Stimulated activated CD4-positive, alpha-beta T cell treated with anti-CD3 and anti-CD28 coated beads, Interleukin-1b, Interleukin-23, amount 100 ng/mL, for 48 hours (primary cell): ENCODE measurements at places on chromosomes 2 and 18.

DNA sequence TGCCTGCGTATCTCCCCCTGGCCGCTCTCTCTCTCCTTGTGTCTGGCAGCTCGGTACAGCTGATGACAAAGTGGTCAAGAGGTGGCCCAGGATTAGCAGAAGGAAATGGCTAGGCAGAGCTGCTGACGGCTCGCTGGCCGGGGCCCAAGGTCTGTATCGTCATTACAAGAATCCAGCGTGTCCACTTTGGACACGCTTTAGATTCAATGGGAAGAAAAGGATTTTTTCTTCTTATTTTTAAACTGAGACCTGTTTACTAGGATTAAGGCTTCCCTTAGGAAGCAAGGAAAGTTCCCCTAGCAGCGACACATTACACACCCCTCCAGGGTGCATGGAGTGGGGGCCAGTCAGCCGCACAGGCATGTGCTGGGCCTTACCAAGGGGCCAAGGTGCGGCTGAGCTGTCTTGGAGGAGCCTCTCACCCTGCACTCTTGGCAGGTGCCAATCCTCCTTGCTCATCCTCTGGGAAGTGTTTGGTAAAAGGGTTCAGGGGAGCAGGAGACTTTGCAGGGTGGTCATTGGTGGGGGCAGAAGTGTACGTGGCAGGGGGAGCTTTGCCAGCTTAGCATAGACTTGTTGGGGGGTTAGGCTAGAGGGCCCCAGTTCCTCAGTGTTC is 76.8 kb downstream of the POLR1A start:
- DNase-seq = no peak

DNA sequence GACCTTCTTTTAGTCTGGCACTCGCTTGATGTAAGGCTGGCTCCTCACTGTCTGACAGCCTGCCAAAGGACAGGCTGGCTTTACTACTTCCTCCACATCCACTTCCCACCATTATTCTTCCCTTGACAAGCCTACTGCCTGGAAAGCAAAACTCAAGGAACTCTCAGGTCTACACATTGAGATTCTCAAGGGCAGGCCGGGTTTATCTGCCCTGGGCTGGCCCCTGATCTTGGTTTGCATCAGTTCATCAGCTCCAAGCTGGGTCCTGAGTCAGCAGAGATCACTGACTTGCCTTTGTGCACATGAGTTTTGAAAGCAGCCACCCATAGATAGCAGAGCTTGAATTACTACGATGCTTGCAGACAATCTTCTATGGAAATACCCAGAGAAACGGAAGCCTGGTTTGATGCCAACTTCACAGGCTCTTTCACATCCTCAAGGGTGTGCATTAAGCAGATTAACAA is 53.9 kb downstream of the KCTD18 start:
- peak; percentile 70 for DNase-seq

DNA sequence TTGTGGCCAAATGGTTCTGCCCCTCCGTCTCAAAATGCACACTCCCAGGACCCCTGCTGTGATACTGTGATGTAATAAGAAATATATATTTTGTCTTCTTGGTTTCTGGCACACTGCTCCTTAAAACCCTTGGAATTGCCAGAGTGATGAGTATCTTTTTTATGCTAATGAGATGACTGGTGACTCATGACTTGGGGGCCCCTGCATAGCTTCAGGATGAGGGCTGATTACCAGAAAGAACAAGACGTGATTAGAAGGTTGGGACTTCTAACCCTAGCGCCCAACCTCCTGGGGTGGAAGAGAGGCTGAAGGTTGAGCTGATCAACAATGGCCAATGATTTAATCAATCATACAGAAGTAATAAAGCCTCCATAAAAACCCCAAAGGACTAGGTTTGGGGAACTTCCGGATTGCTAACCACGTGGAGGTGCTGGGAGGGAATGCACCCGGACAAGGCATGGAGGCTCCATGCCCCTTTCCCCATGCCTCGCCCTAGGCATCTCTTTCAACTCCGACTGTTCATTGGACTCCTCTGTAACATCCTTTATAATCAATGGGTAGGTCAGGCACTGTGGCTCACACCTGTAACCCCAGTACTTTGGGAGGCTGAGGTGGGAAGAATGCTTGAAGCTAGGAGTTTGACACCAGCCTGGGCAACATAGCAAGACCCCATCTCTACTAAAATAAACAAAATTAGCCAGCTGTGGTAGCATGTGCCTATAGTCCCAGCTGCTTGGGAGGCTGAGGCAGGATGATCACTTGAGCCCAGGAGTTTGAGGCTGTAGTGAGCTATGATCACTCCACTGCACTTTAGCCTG is 89.1 kb downstream of the HS1BP3 start:
- no peak for DNase-seq

GRCh38 chr18:43719267-43719795 is 442.0 kb upstream of the SYT4 start:
- DNase-seq = no peak

DNA sequence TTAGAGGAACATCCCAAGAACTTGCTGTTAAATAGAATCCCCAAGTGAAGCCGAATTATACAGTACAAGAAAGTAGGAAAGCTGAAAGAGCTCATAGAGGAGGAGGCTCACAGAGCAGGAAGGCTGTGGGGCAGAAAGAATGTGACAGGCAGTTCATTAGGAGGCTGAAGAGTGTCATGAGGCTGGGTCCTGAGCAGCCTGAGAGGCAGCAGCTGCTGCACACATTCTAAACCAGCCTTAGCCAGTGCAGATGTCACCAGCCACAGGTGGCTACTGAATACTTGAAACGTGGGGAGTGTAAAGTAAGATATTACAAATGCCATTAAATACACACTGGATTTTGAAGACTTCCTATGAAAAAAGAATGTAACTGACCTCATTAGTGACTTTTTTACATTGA is 490.2 kb upstream of the KLHL29 start:
- no peak for DNase-seq

DNA sequence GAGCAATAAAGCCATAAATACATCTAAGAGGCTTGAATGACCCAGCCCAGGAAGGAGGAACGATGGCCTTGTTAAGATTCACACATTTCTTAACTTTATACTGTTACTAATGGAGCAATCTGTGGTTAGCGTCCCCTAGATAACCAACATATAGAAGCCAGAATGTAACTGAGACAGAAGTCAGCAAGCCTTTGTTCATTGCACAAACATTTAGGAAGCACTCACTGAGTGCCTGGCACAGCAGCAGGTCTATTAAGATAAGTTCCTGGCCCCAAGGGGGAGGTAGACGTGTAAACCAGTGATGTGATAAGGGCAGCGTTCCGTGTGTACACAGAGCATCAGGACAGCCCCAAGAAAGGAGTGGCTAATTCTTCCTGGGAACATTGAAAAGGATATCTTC is 63.6 kb upstream of the ATL2 start:
- no peak for DNase-seq

- no peak for DNase-seq
Measured at GRCh38 chr2:239884875-239885274, 140.3 kb downstream of the NDUFA10 start.

DNA sequence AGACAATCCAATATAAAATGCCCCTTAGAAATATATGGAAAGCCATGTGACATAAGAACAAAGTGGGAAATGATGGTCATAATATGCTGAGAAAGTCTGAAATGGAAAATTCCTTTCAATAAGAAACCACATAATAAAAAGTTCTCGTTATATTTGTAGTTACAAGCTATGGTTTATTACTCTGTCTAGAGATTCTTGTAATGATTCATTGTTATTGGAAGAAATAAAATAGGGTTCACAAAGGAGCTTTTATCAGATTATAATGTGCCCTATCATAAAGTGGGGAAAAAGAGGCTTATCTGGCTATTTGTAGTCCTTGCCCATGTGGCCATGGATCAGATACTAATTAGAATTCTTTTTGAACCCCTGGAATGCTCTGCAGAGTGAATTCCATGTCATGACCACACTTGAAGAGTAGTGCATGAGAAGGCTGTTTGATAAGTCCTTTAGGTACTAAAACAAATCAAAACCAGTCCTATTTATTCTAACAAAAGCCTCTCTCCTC is 420.7 kb upstream of the NRP2 start:
- no peak for DNase-seq

GRCh38 chr2:69168950-69169654 is 156.1 kb downstream of the ANTXR1 start:
- no peak for DNase-seq

DNA sequence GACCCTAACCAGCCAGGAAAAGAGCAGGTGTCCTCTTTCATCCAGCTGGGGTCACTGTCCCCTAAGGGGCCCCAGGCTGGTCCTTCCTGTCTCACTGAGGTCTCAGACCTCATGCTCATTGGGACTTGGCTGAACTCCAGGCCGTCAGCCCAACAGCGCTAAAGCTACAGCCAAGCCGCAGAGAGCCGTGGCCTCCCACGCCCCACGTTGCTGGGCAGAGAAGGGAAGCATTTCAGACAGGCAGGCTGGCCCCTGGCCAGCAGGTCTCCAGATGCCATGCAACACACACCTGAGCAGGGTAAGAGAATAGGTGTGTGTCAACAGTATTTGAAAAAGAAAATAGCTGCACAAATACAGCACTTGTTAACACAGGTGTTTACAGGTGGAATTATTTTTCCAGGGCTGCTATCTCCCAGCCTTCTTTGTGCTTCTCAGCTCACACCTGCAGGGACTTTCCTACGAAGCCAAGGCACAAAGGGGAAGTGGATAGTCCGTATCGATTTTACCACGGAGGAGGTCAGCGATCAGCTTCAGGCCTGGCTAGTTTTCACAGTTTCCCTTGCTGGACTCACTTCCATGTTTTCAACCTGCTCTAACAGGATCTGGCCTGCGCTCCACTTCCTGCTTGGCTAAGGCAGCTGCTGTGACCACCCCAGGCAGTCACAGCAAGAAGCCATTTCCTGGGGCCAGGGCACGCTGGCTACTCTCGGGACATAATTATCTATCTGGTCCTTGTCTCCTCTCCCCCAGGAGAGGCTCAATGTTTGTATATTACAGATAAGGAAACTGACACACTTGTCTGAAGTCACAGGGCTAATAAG is 156.1 kb upstream of the ID2 start:
- no peak for DNase-seq

- no peak for DNase-seq
Measured at GRCh38 chr2:128638341-128639119, 319.9 kb upstream of the HS6ST1 start.

- DNase-seq = no peak
Measured at GRCh38 chr2:68375582-68375981, 10.5 kb downstream of the PLEK start.

DNA sequence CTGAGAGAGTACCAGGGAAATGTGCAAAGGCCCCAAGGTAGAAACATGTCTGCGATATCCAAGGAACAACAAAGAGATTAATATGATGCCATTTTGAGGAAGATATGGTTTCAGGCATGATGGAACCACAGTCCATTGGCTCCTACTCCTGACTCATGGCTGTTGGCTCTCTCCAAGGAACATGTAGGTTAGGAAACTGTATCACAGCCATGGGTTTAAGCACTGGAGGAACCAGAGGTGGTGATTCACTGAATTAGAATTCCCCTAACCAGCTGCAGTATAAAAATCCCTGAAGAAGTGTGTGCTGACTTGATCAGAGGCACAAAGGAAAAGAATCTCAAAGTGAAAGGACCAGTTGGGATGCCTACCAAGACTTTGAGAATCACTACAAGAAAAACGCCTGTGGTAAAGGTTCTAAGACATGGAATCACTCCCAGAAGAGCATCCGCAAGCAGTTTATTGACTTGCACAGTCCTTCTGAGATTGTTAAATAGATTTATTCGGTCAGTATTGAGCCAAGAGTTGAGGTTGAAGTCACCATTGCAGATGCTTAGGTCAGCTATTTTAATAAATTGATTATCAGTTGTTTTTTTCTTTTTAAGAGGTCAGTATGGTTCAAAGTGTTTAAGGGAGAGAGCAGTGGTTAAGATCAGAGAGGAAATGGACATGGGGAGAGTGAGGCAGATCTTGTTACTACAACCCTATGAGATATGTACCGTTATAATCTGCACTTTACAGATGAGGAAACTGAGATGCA is 110.7 kb upstream of the OTX1 start:
- no peak for DNase-seq

GRCh38 chr2:86193901-86194567 is 1.2 kb downstream of the IMMT start:
- peak; percentile 17 for DNase-seq

GRCh38 chr2:176638167-176639015 is 369.1 kb downstream of the MTX2 start:
- peak; percentile 55 for DNase-seq

GRCh38 chr2:23050388-23050787 is 334.6 kb upstream of the KLHL29 start:
- no peak for DNase-seq

GRCh38 chr2:200585340-200585729 is 479 bp upstream of the AOX1 start:
- DNase-seq = no peak

GRCh38 chr2:85731606-85732005 is 22.2 kb upstream of the ATOH8 start:
- no peak for DNase-seq

DNA sequence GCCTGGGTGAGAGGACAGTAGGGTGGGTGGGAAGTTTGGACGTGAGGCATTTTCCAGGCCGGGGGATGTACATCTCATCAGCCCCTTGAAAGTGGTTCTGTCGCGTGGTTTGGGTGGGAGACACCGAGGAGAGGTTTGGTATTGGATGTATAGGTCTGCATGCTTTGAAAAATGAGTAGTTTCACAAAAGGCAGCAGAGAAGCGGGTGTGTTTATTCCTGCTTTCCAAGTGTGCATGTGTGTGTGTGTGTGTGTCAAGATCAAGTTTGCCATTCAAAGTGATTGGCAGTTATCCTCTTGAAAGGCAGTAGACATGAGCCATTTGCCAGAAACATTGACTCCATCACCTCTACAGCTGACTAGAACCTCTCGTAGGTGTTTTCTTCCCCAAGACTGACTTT is 423.1 kb upstream of the POU3F3 start:
- DNase-seq = no peak

- DNase-seq = peak; percentile 28
Measured at GRCh38 chr18:48455555-48456478, 46.6 kb upstream of the ZBTB7C start.

- DNase-seq = no peak
Measured at GRCh38 chr2:225033440-225034318, 8.6 kb downstream of the DOCK10 start.

DNA sequence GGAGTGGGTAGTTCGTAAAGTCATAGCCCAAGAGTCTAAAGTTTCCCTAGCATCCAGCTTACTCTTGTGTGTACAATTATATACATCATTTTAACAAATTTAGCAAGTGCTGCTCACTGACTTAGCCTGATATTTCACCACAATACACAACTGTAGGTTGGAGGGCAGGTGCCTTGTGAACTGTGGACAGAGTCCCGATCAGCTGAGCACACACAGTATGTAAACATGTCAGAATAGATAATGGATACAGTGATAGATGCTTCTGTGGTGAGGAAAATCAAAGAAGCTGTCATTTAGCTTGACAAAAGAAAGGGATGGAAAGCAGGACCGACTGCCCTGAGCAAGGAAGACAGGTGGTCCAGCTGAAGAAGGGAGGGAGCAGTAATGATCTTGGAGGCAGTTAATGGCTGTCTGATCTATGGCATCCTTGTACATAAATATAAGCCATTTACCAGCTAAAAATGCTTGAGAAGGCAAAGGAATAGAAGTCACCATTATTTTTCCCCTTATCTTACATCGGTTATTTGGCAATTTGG is 372.8 kb upstream of the UBE2E3 start:
- DNase-seq = no peak
